ENCODE measurements at places on chromosomes 4 and X. TPM values are rescaled to one million over a fixed set of nuclear protein-coding genes. Genes with fewer than 3 reads are reported as not detected.

PAGE3 gene
- not detected for total RNA-seq

NOA1 gene
- total RNA-seq: 12.0 TPM

ZXDB gene
- total RNA-seq: 6.3 TPM

UCP1 gene
- 1.0 TPM for total RNA-seq

CSN1S1 gene
- total RNA-seq: not detected

GAB3 gene
- 5.7 TPM for total RNA-seq

All from skeletal muscle tissue (tissue), 5 donors.